ENCODE measurements at places on chromosomes 12 and 14.

DNA sequence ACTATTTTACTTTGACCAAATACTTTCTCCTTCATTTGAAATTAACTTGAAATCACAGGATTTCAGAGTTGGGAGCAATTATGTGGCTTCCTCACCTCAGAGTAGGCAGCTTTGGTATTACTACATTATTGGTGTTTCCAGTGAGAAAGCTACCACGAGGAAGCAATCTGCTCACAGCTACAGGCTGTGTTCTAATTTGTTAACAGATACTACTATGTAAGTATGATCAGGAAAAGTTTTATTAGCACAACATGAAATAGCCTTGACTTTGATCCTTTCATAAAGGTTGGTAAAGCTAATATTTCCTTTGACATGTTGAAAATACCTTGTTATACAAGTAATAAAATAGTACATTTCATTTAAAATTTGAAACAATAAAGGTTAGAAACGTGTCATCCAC is 30.6 kb downstream of the TAOK3 start:
- no peak for DNase-seq

DNA sequence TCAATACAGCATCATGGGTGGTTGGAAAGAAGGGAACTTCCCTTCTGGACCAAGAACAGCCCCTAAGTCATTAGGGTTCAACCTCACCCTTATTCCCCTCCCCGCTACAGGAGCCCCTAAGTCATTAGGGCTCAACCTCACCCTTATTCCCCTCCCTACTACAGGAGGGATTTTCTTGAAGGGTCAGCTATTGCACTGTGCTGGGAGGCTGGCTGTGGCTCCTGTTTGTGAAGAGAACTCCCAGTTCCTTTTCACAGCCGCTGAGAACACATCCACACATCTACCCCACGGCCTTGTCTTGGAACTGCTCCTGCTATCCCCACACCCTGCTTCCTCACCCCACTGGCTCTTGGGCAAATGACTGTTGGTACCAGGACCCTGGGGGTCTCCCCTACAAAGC is 44.9 kb downstream of the ERH start:
- no peak for DNase-seq

DNA sequence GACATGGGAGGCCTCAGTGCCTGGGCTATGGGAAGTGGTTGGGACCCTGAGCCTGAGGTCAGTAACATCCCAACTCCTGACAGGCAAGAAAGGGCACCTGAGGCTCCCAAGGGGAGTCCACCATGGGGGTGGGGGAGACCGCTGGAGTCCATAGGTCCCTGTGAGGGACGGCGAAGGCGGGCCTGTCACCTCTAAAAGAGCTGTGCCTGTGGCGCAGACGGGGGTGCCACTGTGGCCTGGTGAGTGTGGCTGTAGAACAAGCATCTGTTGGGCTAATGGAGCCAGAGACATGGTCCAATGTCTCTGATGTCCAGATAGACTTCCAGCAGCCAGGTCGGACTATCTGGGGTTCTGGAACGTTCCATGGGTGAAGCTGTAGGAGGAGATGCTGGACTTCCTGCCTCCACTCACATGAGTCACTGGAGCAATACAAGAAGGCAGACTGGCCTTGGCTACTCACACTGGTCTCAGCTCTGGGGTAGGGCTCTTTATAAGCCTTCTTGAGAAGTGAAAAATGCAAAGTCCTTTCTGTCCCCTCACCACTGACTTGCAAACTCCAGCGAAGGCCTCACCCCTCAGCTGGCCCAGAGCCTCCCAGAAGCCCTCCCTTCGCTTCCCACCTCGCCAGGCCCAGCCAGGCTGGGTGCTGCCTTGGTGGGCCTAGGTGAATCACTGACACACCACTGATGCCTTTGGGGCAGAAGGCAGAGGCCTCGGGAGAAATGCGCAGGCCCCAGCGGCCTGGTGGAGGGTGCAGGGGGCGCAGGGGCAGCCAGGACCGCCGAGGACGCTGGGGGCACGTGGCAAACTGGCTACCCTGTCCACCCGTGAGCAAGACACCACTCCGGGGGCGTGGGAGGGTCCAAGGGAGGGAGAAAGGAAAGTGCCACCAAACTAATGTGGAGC is 1.1 kb upstream of the TRAF3 start:
- DNase-seq: no peak

DNA sequence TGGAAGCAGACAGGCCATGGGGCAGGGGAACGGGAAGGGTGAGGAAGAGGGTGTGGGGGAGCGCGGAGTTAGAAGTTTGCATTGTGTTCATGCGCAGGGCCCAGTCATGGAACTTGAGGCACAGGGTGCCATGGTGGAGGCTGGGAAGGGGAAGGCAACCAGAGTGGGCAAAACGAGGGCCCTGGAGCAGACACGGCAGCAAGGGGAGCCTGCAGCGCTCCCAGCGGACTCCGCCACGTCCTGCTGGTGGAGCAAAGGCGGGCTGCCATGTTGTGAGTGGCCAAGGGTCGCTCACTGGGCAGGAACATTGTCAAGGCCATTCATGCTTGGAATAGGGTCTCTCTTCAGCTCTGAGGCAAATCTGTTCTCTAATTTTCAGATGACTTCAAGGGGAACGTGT is 20.5 kb downstream of the DEGS2 start:
- no peak for DNase-seq

GRCh38 chr14:98955741-98956070 is 316.3 kb downstream of the BCL11B start:
- no peak for DNase-seq
